Muscle of arm (tissue), 14 donors: ENCODE measurements at places on chromosomes 7 and 10.

- no peak for DNase-seq
These were observed 107.5 kb downstream of the GRB10 start for GRCh38 chr7:50674896-50675835.

DNA sequence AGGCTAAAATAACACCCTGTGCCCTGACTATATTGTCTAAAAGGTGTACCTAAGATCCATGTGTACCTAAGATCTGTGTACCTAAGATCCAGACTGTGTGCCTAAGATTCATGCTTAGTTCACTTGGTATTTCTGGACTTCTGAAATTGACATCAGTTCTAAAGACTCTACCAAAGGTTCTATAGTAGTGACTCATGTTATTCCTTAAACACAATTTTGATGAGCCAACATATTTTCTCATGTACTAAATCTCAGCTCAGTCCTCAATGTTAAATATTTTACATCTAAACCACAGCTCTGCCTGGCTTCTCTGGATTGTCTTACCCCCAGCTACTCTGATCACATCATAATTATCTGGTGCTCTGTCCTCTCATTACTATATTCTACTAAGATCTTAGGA is 802.3 kb upstream of the SORCS1 start:
- DNase-seq: no peak

DNA sequence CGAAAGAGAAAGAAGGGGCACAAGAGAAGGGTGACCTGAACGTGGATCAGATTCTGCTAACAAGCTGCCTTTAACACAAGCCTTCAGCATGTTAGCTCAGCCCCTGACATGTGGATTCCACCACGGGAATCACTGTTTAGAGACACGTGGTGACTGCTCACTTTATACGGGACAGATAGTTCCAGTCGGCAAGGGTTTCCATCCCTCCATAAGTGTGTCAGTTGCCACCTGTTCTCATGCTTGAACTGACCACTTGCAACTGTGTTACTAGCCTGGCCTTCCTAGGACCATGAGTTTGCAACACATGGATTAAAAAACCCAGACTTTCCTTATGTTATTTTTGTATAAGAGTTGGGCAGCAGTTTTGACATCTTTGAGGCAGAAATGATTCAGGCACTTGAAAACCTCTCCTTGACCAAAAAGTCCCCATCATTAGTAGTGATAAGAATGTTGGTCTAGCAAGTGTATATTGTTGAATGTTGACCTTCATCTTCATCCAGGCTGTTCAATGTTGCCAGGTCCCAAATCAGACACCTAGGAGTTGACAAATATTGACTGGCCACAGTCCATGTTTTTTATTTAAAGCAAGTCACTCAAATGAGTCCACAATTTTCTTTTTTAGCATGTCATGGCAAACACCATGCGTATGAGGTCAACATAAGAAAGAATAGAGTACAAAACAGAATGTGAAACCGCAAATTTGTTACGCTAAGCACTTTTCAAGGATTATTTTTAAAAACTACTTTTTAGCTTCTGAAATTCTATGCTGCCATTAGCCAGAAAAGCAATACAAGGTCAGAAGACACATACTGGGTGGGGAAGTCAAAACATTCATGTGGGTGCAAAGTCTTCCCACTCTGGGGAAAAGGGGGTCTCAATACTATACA is 101.6 kb downstream of the ABLIM1 start:
- DNase-seq: no peak

DNA sequence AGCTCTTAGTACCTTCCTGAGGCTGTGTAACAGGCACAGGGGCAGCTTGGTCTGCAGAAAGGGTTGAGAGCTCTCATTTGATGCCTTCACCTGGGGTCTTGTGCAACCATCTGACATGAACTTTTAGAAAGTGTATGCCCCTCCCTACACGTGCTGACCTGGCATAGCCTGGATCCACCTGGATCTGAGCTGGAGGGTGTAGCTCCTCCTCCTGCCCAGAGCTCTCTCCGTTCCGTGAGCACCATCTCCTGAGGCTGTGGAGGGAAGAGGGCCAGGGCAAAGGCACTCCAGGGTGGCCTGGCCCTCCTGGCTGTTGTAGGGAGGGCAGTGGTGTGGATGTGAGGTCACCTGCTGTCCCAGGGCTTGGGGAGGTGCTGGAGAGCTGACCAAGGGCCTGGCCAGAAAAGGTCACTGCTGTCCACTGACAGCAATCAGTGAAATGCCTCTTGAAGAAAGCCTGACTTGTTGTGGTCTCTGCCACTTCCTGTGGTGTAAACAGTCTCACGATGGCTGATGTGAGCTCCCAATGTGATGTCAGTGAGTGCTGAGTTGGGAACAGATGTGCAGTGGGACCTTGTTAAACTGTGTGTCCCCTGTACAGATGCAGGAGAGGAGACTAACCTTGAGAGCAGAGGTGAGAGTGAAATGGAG is 23.0 kb downstream of the AMZ1 start:
- no peak for DNase-seq

GRCh38 chr7:5681979-5682546 is 99.4 kb downstream of the RNF216 start:
- DNase-seq: no peak

DNA sequence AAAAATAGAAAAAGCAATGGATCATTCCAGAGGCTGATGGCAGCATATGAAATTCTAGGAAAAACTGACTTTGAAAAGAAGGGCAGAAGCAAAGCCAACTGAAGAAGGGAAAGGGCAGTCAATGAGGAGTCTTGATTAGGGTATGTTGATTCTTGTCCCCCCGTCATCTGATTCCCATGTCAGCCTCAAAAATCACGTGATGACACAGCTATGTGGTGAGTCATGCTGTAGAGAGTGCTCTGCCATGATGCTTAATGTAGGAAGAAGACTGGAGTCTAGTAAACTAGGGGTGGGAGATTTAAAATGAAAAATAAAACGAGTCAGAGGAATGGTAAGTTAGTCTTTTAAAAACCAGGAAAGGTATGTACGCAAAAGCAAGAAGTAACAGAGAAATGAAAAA is 3.9 kb upstream of the POU6F2 start:
- DNase-seq: no peak

DNA sequence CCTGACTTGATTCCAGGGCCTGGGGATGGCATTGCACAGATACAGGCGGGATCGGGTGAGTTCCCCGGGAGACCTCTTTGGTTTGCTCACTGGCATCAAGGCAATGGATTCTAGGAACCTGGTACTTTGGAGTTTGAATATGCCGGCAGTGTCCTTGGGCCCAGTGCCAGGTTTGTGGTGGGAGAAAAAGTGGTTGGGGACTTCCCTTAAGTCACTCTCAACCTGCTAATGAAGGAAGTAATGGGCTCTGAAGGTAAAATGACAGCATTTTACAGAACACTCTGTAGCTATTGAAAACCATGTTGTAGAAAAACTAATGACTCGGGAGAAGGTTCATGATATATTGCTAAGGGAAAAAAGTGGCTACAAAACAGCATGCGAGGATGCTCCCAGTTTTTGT is 129.9 kb downstream of the CFAP58 start:
- DNase-seq: no peak

- peak; percentile 86 for DNase-seq
These were observed 227.7 kb downstream of the CUX1 start for GRCh38 chr7:102044984-102045673.

GRCh38 chr10:12919574-12919973 is 81.9 kb downstream of the CCDC3 start:
- no peak for DNase-seq

- no peak for DNase-seq
These were observed 45.0 kb upstream of the IFRD1 start for GRCh38 chr7:112405286-112405685.

DNA sequence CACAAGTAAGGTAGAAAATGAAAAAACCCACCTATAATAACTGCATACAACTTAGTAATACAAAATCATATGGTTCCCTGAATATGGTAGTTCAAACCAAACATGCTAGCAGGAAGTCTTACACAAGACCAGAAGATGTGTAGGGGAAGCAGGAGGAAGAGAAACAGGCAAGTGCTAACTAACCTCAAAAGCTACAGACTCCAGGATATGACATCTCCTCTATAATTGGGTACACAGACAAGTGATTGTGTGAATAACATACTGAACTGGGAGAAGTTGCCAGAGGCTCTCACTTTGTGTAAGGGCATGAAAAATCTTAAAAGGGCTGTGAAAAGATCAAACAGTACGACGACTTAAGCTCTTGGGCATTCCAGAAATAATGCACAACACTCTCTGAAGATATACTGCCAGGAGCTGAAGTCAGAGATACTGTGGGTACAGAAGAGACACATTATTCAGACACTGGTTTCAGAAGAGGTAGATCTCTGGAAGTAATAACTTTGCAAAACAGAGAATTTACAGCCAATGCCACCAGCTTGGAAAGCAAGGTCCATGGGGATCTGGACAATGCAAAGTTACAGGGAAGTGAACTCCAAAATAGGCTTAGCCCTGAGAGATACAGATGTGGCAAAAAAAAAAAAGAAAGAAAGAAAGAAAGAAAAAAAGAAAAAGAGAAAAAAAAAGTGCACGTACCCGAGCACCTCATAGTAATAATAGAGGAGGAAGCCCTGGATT is 767.2 kb downstream of the TNS3 start:
- DNase-seq: no peak

- no peak for DNase-seq
These were observed 105.2 kb upstream of the PPIF start for GRCh38 chr10:79241990-79242619.

- no peak for DNase-seq
These were observed 47.9 kb upstream of the ITPRID1 start for GRCh38 chr7:31466036-31466435.

- DNase-seq: no peak
These were observed 16.3 kb downstream of the REEP3 start for GRCh38 chr10:63537536-63537935.

- DNase-seq: no peak
These were observed 153.9 kb downstream of the AGMO start for GRCh38 chr7:15407910-15408309.

DNA sequence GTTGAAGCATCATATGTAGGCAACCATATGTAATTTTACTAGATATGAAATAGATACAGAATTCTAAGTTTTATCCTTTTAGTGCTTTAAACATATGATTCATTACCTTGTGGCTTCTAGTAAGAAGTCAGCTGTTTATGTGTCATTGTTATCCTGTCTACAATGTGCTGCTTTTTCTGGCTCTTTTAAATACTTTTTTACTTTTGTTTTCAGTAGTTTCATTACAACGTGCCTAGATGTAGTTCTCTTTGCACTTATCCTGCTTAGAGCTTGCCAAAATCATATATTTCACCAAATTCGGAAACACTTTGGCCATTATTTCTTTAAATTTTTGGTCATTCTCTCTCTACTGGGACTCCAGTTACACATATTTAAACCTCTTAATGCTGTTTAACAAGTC is 26.4 kb downstream of the YAE1 start:
- DNase-seq: no peak

- DNase-seq: no peak
These were observed 2.9 kb downstream of the ELMO1 start for GRCh38 chr7:37445790-37446189.
